ENCODE measurements at places on chromosomes 7 and 10.

GRCh38 chr10:101287997-101288635 is 58.9 kb upstream of the LBX1 start:
- DNase-seq: no peak

DNA sequence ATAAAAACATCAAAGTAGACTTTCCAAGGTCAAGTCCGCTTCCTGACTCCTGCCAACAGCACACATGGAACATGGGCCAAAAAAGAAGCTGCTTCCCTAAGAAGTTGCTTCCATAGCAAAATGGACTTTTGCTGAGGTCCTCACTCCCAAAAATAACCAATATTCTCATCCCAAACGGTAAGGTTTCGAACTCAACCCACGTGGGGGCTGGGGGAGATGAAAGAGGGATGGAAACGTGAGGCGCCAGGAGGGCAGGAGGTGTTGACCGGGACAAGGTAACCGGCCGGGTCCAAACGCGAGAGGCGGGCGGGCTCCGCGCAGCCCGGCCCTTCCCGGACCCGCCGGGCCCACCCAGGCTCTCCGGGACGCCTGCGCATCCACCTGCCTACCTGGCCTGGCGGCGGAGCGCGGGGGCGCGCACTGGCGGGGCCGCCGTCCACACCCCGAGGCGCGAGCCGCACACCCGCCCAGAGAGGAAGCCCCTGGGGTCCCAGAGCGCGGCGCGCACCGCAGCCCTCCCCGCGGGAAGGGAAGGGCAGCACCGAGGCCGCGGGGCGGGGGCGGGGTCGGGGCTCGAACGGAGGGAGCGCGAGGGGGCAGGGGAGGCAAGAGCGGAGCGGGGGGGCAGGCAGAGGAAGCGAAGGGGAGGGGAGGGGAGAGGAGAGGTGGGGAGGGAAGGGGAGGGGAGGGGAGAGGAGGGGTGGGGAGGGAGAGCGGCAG is 742 bp downstream of the LMBR1 start:
- peak; percentile 59 for DNase-seq

DNA sequence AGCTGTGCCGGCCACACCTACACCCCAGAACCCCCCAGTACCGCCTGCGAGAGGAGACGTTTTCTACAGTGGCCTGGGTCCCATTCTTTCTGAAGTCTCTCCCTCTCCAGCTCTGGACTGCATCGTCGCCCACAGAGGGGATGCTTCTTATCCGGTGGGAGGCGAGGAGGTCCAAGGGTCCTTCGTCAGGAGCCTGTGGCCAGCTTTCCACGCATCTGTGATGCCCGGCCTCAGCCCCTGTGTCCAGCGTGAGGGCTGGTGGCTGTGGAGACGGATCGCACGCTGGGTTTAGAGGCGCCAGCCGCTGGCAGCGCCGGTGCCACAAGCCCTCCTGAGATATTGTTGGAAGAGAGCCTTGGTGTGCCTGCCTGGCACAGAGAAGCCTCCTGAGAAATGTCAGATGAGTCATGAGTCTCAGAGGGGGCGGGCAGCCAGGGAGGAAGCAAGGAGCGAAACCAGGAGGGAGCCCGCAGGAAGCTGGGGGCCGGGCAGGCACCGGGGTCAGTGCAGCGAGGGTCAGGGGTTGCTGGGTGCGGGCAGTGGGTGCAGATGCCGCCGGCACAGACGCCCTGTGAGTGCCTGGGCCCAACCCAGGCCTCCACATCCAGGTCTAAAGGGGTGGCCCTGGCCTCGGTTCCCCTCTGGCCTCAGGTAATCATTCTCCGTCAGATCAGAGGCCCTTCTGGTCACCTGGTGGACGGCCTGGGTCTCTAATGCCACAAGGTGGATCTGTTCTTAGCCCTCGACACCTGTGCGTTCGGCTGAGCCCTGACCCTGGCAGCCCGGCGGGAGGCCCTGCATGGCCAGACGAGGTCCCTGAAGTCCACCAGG is 86.0 kb upstream of the DIP2C start:
- DNase-seq: no peak

- DNase-seq: peak; percentile 50
Measured at GRCh38 chr7:155796381-155797261, 15.6 kb downstream of the SHH start.

DNA sequence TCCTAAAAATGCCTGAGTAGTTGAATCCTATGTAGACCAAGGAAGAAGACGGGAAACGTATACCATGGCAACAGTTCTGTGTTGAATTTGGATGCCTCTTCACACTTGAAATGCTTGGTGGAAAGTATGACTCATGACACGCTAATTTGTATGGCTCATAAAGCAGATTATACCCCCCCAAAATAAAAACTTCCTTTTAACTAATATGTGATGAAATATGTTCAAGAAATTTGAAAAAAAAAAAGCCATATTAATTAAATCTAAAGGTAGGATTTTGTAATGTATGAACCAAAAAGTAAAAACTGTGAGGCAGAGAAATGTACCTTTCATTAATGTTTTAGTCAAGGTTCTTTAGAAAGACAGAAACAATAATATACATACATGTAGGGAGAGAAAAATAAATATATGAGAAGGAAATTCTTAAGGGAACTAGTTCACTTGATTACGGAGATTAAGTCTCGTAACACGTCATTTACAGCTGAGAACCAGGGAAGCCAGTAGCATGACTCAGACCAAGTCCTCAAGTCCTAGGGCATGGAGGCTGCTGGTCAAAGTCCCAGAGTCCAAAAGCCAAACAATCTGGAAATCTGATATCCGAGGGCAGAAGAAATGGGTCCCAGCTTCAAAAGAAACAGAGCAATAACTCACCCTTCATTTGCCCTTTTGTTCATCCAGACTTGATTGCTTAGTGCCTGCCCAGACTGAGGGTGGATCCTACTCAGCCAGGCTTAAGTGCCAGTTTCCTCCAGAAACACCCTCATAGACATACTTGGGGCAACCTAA is 485.1 kb downstream of the SEMA3D start:
- no peak for DNase-seq

DNA sequence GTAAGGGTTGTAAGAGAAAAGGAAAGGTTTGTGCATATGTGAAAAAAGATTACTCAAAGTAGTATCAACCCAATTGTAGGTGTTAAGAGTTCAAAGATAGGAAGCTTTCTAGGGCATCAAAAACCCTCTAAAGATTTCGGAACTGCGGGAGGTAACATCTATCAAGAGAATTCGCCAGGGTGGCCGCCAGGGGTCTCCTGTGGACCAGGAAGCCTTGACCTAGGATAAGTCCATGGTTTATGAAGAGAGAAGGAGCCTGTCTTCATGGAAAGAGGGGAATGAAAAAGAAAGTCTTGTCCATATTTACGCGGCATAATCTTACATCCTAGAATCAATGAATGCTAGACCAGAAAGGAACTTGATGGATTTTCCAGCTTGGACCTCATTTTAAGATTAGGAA is 140.7 kb upstream of the CALCR start:
- DNase-seq: no peak

GRCh38 chr7:73569042-73569608 is 9.3 kb downstream of the TBL2 start:
- no peak for DNase-seq

- no peak for DNase-seq
Measured at GRCh38 chr10:43166880-43167497, 28.7 kb downstream of the CSGALNACT2 start.

- DNase-seq: no peak
Measured at GRCh38 chr7:24026351-24026750, 257.6 kb upstream of the NPY start.

DNA sequence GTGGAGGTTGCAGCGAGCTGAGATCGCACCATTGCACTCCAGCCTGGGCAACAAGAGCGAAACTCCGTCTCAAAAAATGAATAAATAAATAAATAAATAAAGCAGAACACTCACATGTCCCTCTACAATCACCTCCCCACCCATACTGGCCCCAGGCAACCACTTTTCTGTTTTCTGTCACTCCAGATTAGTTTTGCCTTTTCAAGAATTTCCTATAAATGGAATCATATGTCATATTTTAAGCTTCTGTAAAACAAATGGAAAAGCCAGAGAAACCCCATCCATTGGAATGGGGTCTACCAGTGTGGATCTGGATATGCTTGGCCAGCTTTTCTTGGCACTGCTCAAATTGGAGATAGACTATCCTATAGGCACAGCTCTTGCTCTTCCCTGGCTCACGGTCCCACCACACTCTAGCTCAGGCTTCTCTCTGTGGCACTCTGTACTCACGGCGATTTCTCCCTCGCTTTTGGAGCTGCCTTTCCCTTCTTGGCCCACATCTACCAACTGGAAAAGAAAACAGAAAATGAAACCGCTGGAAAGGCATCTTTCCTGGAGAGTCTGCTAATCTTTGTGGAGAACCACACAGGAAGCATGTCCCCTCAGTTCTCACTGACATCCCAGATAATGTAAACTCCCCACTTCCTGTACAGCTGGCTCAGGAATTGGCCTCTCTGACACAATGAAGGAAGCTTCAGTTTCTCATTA is 210.1 kb downstream of the JCAD start:
- DNase-seq: no peak

- DNase-seq: no peak
Measured at GRCh38 chr7:404812-405488, 114.7 kb downstream of the PDGFA start.

- no peak for DNase-seq
Measured at GRCh38 chr10:96591946-96592345, 5.1 kb upstream of the TM9SF3 start.

DNA sequence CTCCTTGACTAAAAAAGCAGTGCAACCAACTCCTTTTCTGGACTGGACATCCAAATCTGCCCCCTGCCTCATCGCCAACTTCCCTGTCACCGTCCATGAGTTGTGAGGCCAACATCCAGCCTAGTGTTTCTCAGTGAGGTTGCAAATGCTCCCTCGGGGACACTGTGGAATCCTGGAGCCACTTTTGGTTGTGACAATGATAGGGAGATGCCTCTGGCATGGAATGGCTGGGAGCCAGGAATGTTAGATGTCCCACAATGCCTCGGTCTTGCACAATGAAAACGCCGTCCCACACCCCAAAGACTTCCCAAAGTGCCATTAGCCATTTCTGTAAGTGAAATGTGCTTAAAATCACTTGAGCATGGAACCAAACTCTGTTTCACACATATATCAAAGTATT is 105.2 kb downstream of the OSBPL3 start:
- no peak for DNase-seq

DNA sequence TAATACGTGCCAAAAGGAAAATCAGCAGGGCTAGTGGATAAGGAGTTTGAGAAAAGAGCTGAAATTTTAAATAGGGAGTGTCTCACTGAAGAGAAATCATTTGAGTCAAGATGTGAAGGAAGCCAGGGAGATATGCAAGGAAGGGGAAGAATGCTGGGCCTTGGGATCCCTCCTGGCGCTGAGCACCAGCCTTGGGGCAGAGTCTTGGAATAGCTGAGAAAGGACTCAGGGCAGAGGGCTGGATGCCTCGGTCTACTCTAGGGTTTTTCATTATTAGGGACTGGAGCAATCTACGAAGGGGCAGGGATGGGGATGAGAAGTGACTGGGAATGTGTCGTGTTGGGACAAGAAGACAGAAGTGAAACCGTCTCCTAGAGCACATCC is 484 bp downstream of the ZWINT start:
- no peak for DNase-seq

GRCh38 chr10:97101166-97101940 is 84.4 kb downstream of the SLIT1 start:
- no peak for DNase-seq

DNA sequence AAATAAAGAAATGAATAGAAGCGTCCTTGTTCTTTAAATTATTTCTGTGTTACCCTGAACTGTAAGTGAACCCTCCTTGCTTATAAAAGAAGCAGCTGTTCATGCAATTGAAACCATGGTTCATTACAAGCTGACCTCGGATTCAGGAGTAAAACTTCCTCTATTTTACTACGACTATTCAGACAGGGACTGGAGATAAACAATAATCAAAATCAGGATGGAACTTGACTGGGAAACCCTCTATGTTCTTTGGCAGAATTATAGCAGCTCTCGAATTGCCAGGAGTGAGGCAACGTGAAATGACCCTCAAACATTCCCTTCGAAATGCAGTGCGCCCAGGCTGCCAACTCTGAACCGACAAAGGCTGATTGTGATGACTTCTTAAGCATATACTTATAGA is 172.1 kb downstream of the CYP26A1 start:
- DNase-seq: no peak

- DNase-seq: no peak
Measured at GRCh38 chr7:141477865-141478264, 73.3 kb upstream of the AGK start.

GRCh38 chr7:98872328-98872924 is 2.6 kb upstream of the TMEM130 start:
- no peak for DNase-seq

GRCh38 chr7:22094413-22095342 is 149.0 kb upstream of the CDCA7L start:
- DNase-seq: no peak

GRCh38 chr10:124480860-124481259 is 19.2 kb downstream of the LHPP start:
- no peak for DNase-seq

DNA sequence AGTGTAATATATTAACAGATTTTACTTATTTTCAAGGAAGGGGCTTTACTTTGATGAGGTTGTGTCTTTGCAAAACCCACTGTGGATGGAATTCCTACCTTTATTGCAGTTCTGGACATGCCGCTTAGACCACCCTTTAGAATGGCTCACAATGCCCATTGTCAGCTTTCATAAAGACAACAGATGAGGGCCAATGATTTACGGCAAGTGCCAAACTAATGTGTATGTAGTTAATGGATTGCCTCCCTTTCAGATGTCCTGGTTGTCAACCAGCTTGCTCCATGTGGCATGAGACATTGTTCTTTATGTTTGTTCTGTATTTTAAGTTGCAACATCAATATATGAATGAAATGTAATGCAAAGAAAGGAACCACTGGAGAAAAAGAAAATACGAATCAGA is 35.0 kb upstream of the ELMO1 start:
- no peak for DNase-seq

DNA sequence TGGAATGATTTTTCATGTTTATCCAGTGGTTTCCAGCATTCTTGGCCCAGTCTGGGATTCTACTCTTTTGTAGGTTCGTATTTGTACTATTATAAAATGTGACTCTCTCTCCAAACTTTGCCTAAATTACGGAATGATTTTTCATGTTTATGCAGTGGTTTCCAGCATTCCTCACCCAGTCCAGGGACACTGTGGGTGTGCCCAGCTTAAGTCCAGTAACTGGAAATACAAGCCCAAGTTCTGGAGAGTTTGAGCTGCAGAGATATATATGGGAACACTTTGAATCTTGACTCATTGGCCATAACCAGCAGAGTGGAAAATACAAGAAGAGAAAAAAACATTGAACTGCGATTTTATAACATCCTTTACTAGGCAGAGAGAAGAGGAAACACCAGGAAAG is 5.9 kb upstream of the MAGI2 start:
- DNase-seq: no peak

GRCh38 chr7:70481570-70482123 is 650.3 kb upstream of the GALNT17 start:
- no peak for DNase-seq

DNA sequence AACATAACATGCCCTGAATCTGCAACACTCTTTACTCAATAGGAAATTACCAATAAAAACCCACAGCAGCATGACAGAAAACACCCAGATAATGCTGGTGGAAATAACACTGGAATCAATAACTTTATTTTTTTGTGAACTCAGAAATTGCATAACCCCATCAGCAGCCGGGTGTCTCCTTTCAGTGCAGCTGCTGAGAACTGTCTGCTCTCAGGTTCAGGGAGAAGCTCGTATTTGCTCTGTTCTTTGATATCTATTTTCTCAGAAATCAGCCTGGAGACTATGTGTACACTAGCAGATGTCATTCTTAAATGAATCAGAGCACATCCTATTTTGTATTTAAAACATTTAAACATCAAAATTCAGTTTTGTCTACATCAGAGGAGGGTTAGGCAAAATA is 506.0 kb downstream of the POM121L12 start:
- DNase-seq: no peak
